Activated T-cell treated with anti-CD3 and anti-CD28 coated beads, Interleukin-2, amount 50 U/mL, for 48 hours (primary cell): ENCODE measurements at places on chromosomes 13 and 19.

DNA sequence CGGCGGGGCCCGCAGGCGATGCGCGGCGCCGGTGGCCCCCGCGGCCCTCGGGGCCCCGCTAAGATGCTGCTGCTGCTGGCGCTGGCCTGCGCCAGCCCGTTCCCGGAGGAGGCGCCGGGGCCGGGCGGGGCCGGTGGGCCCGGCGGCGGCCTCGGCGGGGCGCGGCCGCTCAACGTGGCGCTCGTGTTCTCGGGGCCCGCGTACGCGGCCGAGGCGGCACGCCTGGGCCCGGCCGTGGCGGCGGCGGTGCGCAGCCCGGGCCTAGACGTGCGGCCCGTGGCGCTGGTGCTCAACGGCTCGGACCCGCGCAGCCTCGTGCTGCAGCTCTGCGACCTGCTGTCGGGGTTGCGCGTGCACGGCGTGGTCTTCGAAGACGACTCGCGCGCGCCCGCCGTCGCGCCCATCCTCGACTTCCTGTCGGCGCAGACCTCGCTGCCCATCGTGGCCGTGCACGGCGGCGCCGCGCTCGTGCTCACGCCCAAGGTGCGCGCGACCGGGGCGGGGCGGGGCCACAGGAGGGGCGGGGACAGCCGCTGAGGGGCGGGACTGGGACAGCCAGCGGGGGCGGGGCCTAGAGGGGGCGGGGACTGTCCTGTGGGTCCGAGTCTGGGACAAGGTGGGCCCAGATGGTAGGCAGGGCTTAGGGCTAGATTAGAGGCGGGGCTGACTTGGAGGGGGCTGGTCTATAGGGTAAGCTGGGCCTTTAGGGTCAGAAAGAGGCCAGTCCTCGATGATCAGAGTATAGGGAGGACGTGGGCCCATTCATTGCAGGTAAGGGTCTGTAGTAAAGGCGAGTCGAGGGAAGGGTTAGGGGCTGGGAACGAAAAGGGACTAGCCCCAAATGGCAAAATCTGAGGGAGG is 5.1 kb downstream of the GRIN2D start:
- DNase-seq = peak; percentile 92

DNA sequence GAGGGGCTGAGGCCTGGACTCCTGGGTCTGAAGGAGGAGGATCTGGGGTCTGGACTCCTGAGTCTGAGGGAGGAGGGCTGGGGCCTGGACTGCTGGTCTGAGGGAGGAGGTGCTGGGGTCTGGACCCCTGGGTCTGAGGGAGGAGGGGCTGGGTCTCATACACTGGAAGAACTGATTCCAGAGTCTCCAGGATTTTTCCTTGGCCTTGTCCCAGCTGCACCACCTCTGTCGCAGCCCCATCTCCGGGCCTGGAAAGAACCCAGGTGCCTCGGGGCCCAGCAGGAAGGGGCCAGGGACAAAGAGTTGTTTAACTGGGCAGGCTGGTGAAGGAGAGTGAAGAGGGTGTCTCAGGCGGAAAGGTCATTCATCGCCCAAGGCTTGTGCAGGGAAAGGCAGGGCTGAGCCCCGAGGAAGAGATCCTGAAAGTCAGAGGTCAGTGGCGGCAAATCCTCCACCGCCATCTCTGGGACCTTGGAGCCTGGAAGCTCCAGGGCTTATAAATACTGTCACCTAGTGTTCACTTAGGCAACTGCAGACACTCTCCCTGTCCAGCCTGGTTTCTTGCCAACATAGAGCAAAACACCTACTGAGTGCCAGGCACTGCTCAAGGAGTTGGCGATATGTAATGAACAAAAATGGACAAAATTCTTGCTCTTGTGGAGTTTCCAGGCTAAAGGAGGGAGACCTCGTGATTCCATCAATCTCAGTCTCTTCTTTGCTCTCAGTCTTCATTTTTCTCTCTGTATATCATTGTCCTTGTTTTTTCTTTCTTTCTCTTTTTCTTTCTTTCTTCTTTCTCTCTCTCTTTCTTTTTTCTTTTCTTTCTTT is 4.4 kb upstream of the KCNN4 start:
- peak; percentile 69 for DNase-seq

- DNase-seq = no peak
Measured at GRCh38 chr19:33868076-33868735, 71.5 kb downstream of the KCTD15 start.

DNA sequence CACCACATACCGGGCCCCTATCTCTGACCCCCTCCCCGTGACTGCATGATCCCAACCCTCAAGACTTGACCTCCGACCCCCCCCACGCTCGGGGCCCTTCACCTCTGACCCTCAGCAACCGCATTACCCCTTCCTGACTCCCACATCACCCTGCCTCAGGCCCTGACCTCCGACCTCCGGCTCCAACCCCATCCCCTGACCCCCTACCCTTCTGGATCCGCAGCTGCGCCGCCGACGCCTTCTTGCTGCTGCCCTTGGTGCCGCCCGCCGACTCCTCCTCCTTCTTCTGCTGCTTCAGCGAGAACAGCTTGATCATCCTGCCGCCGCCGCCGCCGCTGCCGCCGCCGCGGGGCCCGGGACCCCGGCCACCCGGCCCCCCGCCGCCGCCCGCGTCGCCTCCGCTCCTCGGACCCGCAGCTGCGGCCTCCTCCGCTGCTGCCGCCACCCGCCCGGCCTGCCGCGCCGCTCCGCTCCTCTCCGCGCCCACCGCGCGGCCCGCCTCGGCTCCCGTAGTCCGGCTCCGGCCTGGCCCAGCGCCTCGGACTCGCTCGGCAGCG is at the start of gene UBE2M:
UBE2M (minus strand) TSS at position 546 of the 557 bp plus-strand sequence; CDS start at position 316, 230 bp downstream.
- DNase-seq = no peak

DNA sequence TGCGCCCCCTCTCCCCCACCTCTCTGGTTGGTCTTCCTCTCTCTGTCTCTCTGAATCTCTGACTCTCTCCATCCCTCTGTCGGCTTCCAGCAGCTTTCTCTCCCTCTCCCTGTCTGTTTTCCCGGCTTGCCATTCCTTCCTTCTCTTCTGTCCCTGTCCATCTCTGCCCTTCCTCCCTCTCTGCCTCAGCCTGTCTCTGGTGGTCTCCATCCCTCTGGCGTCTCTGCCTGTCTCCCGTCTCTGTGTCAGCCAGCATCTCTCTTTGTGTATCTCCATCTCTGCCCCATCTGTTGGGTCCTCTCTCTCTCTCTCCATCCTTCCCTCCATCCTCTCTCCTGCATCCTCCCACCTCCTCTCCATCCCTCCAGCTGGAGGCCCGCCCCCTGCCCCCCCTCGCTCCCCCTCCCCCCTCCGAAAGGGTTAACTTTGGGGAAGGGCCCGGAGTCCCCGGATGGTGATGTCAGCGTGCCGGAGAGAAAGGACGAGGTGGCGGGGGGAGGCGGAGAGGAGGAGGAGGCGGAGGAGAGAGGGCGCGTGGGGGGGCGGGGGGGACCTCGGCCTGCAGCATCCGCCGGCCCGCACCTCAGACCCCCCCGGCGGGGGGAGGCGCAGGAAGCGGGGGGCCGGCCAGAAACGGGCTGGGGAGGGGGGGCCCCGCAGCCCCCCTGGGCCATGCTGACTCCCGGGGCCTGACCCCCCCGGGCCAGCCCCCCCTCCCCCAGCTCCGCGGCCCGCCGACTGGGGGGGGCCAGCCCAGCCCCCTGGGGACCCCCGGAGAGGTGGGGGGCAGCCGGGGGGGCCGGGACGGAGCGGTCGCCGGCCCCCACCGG is at the start of gene BRSK1:
BRSK1 (plus strand) TSS at position 450 of the 830 bp plus-strand sequence. CDS start 446 bp downstream, outside the sequence.
- peak; percentile 58 for DNase-seq

DNA sequence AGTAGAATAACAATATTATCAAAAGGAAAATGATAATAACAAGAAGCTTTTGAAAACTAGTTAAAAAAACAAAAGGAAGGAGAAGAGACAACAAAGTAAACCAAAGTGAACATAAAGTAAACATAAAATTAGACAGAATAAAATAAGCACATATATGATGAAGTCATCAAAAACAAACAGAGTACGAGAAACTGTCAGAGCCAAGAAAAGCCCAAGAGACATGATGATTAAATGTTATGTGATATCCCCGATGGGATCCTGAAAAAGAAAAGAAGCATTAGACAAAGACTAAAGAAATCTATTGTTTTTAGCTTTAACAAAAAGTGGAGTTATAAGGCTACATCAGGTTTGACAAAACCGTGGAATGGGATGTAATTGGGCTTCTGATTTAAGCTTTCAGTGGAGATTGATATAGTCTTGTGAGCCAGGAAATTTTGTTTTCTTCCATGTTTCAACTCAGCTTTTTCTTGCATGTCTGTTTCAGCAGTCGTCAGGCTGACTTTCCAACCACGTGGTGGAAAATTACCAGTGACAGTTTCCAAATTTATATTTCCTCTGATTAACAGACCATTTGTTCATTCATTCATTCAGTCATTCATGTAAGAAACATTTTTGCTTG is 64.9 kb downstream of the KL start:
- no peak for DNase-seq

DNA sequence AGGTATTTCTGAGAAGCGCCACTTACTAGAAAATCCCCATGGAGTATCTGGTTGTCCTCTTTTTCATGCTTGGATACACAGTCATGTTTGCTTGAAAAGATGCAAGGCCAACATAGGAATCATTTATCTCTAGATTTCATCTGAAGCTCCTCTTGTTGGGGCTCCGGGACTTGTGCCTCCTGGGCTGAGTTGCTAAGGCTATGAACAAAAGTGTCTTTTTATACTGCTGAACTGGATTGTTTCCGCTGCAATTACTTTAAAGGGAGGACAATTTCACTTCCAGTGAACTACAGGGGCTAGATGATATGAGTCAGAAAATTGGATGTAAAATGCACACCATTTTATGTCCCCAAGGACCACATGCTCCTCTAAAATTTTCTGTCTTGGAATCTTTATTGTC is 114.1 kb downstream of the TNFSF13B start:
- no peak for DNase-seq

GRCh38 chr19:32870981-32871451 is 1.4 kb upstream of the SLC7A9 start:
- DNase-seq = no peak

DNA sequence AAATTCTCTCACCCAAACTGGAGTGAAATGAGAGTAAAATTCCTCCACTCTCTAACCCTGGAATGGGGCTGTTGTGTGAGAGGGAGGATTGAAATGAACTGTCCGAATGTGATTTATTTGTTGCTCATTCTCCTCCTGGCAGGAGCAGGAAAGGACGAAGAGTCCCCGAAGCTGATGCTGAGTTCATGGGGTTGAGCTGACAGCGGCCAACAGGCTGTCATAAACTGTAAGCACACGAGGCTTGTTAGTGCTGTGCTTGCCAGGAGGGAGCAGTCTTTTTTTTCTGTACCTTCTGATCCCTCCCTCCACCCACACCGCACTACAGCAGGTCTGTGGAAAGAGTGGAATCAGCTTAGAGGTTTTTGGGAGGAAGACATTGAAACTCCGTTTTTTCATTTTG is 33.1 kb upstream of the ZNF331 start:
- no peak for DNase-seq

DNA sequence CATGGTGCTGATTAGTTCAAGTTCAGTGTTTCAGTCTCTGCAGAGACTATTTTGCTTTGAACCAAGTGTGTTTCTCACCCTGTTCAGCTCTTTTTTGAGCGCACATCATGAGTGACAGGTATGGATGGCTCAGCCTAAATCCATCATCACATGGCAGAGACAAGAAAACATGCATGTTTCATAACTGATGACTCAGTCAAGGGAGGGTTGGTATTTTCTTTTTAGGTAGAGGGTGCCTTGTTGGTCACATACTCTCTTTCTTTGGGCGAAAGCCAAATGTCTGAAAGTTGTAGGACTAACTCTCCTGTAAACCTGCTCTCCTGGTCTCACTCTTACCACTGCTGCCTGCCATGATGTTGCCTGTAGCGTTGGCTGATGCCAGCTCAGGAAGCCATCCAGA is 48.1 kb upstream of the RAP2A start:
- DNase-seq = no peak

GRCh38 chr19:48194041-48194843 is 23.8 kb downstream of the ZSWIM9 start:
- DNase-seq = peak; percentile 55

DNA sequence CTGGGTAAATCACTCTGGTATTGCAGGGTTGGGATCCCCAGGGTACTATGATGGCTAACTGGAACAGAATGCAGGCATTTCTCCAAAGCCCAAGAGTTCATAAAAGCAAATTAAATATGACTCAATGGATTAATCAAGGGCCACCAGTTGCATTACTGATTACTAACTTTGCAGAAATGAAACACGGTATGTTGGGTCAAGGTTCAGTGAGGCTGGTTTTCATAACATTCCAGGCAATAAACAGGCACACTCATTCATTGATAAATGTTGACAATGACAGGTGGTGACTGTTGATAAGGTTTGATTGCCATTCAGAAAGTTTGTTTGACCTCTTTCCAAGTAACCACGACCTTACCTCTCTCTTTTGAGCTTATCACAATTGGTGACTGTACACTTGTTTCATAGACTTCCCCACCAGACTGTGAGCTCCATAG is 506 bp upstream of the AP1M1 start:
- no peak for DNase-seq

GRCh38 chr19:42105368-42105767 is 26.9 kb downstream of the POU2F2 start:
- no peak for DNase-seq

DNA sequence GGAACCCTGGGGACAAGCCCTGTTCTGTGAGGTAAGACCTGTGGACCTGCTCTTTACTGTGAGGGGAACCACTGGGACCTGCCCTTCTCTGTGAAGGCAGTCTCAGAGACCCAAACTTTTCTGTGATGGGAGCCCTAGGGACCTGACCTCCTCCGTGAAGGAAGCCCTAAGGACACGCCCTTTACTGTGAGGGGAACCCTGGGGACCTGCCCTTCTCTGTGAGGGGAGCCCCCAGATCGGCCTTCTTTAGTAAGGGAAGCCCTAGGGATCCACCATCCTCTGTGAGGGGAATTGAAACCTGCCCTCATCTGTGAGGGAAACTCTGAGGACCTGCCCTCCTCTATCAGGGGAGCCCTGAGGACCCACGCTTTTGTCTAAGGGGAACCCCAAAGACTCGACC is 343.5 kb downstream of the UQCRFS1 start:
- DNase-seq = no peak

- no peak for DNase-seq
Measured at GRCh38 chr19:8305798-8306197, 2.4 kb downstream of the CD320 start.

GRCh38 chr19:51439021-51439465 is 19.2 kb downstream of the SIGLEC8 start:
- DNase-seq = peak; percentile 51

- no peak for DNase-seq
Measured at GRCh38 chr13:114078461-114079451, 53.7 kb downstream of the RASA3 start.

DNA sequence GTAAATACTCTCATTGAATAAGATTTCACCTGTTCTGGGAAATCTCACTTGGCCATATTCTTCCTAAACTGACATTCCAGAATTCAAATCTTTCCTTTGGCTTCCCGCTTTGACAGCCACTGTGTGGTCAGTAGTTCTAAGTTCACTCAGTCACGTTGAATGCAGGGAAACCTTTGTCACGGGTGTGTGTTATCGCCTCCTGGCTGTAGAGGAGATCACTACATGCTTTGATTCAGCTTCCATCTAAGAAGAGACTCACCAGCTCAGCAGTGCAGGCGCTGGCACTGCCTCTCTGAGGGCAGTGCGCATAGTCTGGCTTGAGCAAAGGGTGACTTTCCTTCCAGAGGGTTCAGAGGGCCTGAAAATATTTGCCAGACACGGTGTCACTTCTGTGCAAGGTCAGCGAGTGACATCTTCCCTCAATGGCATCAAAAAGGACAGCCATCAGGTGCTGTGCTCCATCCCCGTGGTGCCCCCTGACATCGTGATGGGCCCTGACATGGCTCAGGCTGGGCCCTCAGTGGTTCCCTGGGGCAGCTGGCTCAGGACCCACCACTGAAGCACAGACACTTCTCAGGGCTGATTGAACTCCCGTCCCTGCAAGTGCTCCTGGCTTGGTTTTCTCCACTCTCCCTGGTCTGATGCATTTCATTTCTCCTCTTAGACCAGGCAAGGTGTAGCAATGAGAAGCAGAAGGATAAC is 635.4 kb upstream of the ARGLU1 start:
- DNase-seq = no peak

- DNase-seq = no peak
Measured at GRCh38 chr13:31913459-31913858, 118.1 kb upstream of the FRY start.
